ENCODE measurements at places on chromosomes 16 and 17.
A peak's percentile ranks its signal among the peaks of the same experiment; 100 is the strongest.

DNA sequence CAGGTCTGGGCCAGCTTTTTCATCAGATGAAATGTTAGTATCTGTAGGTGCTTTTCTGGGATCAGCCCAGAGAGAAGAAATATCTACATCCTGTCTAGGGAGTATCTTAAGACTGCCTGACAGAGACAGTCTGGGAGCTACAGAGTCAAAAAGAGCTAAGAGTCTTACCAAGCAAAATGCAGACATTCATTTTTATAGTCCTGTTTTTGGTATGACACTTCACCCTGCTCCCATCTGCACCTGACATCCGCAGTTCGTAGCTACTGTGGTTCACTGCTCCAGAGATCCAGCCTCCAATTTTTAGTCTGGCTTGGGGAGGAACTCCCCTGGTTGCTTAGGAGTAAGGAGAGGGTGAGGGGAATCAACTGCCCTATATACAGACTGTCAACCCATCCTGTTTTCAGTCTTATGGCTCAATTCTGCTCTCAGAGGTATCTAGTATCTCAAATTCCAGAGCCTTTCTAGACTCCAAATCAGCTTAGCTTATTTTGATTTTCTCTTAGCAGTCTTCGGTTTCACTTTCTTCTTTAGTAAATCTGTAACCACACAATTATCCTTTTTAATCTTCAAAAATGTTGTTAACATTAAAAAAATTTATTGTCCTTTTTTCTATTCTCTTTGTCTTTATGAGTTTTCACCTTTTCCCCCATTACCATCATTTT is 97.8 kb downstream of the TMEM100 start:
- DNase-seq: peak; percentile 52

- DNase-seq: no peak
Observed at GRCh38 chr17:40453881-40454612, 10.8 kb downstream of the IGFBP4 start.

DNA sequence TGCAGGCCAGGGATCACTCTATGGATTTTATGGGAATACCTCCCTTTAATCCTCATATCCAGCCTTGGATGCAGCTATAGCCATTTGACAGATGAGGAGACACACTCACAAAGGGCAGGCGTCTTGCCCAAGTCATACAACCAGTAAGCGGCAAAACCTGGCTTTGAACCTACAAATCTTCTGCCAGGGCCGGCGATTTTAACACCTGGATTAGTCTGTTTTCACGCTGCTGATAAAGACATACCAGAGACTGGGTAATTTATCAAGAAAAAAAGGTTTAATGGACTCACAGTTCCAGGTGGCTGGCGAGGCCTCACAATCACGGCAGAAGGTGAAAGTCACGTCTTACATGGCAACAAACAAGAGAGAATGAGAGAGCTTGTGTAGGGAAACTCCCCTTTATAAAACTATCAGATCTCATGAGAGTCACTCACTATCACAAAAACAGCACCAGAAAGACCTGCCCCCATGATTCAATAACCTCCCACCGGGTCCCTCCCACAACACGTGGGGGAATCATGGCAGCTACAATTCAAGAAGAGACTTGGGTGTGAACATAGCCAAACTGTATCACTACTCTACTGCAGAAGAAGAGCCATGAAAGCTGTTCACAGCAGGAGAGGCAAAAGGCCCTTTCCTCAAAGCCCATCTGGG is 67.5 kb downstream of the XYLT1 start:
- DNase-seq: no peak

DNA sequence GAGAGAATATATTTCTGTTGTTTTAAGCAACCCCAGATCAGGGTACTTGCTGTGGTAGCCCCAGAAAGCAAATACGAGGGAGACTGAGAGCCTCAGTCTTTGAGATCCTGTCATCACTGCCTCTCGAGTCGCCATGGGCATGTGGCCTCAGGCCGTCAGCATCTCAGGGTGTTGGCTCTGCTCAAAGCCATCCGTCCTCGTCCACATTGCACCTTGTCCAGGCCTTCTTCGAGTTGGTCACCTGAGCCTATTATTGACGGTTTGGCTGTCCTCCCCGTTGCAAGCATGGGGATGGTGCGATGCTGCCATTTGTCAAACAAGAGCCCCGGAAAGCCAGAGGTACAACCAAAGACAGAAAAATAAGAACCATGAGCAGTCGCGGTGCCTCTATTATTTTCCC is 136.9 kb downstream of the IRF8 start:
- DNase-seq: no peak

GRCh38 chr16:81625544-81626153 is 153.4 kb upstream of the PLCG2 start:
- DNase-seq: no peak

DNA sequence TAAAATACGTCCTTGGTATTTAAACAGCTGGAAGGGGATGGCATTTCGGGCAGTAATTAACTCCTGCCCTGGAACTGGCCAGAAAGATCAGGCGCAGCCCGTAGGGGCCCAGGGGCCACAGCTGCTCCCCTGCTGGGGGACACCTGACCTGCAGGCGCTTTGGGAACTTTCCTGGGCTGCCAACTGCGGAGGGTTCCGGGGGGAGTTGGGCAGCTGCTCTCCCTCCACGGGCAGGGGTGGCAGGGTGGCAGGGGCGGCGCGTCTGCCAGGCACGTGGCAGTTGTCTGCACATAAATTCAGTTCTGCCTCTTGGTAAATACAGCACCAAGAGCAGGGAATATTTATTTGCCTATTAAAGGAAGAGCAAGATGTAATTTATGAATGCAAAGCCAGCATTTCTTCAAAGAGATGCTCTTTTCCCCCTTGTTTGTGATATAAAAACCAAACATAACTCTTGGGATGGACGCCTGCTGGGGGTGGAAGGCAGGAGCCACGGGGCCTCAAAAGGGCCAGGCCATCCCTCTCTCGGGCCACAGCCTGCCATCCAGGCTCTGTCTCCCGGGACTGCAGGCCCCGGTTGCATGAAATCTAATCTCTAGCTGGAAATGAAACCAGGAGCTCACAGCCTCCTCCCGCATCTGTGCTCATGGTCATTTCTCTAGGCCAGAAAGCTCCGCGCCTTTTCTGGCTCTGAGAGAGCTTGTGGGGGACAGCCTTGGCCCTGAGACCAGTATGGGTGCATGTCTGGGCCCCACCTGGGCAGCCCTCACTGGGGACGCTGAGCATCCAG is 29.9 kb upstream of the CHMP6 start:
- DNase-seq: no peak

GRCh38 chr16:16148755-16149154 is 74.5 kb downstream of the ABCC6 start:
- no peak for DNase-seq

GRCh38 chr17:27475981-27476895 is 20.0 kb downstream of the KSR1 start:
- DNase-seq: no peak
